ENCODE measurements at places on chromosomes 5 and 9. TPM values are rescaled to one million over a fixed set of nuclear protein-coding genes. Genes with fewer than 3 reads are reported as not detected.
A peak's percentile ranks its signal among the peaks of the same experiment; 100 is the strongest.

The MEIKIN gene
- total RNA-seq = not detected

DNA sequence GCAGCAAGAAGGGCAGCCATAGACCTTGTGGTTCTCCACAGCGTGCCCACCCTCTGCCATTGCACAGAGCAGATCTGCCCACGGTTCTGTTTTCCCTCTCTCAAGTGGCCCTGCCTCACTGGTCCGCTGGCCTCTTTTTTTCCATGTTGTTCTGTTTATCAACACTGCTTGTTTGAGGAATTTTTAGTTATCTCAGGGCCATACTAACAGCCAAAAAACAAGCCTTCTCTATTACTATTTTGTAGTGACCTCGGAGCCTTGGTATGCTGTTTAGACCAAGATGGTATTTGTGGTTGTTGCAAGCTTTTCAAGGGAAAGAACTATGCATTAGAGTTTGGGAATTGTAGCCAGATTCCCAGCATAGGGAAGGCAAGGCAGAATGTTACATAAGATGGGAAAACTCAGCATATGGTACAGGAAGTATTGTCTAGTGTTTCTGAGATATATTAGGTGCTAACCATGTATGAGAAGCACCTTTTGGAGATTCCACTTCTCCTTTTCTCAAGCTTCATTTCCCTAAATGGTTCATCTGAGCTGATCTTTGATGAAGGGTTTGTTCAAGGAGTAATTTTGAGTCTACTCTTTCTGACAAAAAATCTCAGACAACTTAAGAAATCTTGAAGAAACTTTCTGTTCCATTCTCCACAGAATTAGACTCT is 54.3 kb downstream of the NUP214 start:
- H3K27ac ChIP-seq = no peak overlapping the region
- no peaks in the 10 kb centered on the region for H3K27me3 ChIP-seq
- peaks cover 9% of the 10 kb centered on the region for H3K36me3 ChIP-seq
- no peaks in the 10 kb centered on the region for H3K4me1 ChIP-seq
- peak; percentile 6 for DNase-seq
- H3K4me3 ChIP-seq = no peak overlapping the region

The SMU1 gene
- total RNA-seq = 21.7 TPM

- no peak overlapping the region for H3K4me3 ChIP-seq
- no peaks in the 10 kb centered on the region for H3K27me3 ChIP-seq
- H3K27ac ChIP-seq = no peak overlapping the region
- H3K4me1 ChIP-seq = peaks cover 7% of the 10 kb centered on the region
- no peak for DNase-seq
Measured at GRCh38 chr5:10786835-10787234, 25.8 kb upstream of the DAP start.

The COL15A1 gene
- total RNA-seq = not detected

The FGD3 gene
- total RNA-seq = not detected

The PLCXD3 gene
- total RNA-seq = not detected

DNA sequence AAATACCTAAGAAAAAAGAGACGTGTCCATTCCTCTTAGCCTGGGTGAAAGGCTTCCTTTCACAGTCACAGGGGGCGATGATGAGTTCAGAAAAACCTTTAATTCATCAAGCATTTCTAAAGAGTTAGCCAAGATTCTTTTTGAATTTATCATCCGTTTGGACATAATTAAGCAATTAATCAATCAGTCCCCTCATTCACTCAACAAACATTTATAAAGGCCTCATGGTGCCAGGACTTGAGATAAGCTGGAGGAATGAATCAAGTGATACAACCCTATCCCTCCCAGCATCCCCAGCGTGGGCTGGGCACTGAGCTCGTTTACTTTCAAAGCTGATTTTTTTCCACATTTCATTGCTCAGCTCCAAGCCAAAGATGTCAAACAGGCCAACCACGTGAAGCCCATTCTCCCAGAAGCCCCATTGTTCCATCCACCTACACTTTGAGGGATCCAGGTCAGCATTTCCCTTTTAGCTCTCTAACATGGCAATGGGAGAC is 140.5 kb downstream of the SLIT3 start:
- H3K27me3 ChIP-seq = no peaks in the 10 kb centered on the region
- DNase-seq = peak; percentile 20
- H3K4me1 ChIP-seq = peaks cover 35% of the 10 kb centered on the region
- no peaks in the 10 kb centered on the region for H3K36me3 ChIP-seq

DNA sequence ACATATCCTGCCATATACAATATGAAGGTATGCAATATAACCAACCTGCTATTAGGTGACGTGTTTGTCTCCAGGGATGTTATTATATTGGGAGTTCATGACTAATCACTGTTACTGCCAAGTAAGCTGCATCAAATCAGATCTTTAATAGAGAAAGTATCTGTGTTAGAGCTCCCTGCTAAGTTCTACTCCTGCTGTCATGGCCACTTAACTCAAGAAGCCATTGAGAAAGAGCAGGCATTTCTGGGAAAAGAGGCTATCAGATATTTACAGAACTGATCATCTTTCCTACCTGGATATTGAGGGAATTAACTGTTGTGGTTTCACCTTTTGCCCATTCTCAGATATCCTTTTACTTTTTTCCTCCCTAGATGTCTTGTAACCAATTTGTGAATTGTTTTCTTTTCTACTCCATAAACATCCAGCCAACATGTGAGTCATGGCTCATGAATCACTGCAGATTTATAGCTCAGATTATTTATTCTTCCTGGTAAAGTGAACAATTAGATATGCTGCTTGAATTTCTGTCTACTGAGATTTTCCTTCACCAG is 634.8 kb upstream of the FAM174A start:
- H3K4me1 ChIP-seq = peaks cover 18% of the 10 kb centered on the region
- peak overlapping the region; percentile 88 for H3K27ac ChIP-seq
- H3K27me3 ChIP-seq = no peaks in the 10 kb centered on the region

- H3K27me3 ChIP-seq = no peaks in the 10 kb centered on the region
- H3K36me3 ChIP-seq = no peaks in the 10 kb centered on the region
- no peak overlapping the region for H3K4me3 ChIP-seq
- no peaks in the 10 kb centered on the region for H3K4me1 ChIP-seq
Measured at GRCh38 chr9:76570826-76571225, 111.8 kb downstream of the GCNT1 start.

GRCh38 chr9:123814496-123814895 is 115.4 kb downstream of the DENND1A start:
- H3K4me1 ChIP-seq = peaks cover 36% of the 10 kb centered on the region
- H3K27ac ChIP-seq = no peak overlapping the region
- H3K4me3 ChIP-seq = no peak overlapping the region
- no peaks in the 10 kb centered on the region for H3K36me3 ChIP-seq

The CAMSAP1 gene
- total RNA-seq = 25.5 TPM

The IL5 gene
- not detected for total RNA-seq

The ANGPTL2 gene
- 24.5 TPM for total RNA-seq

GRCh38 chr5:17056141-17056631 is 120.1 kb upstream of the MYO10 start:
- peaks cover 7% of the 10 kb centered on the region for H3K4me1 ChIP-seq
- no peak overlapping the region for H3K27ac ChIP-seq
- H3K27me3 ChIP-seq = no peaks in the 10 kb centered on the region
- peak; percentile 39 for DNase-seq
- H3K36me3 ChIP-seq = no peaks in the 10 kb centered on the region

DNA sequence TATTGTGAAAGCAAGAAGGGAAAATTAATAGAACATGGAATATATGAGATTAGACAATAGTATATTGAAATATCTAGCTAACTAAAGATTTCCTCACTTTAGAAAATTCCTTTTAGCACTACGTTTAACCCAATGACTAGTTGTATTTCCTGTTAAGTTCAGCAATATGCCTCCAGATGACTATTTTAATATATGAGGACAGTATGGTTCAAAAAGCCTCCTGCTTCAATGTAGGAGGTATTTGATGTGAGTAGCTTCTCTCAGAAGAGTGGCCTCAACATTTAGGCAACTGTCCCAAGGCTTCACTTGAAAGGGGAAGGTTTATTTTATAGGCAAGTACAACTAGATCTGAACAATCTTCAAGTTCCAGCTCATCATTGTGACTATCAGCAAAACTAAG is 2.0 kb upstream of the MEF2C start:
- peaks cover 17% of the 10 kb centered on the region for H3K4me1 ChIP-seq
- peak overlapping the region; percentile 95 for H3K27ac ChIP-seq
- no peaks in the 10 kb centered on the region for H3K36me3 ChIP-seq
- H3K27me3 ChIP-seq = no peaks in the 10 kb centered on the region
- H3K4me3 ChIP-seq = no peak overlapping the region

Measured in endothelial cell of umbilical vein (primary cell).